Omental fat pad (tissue), 4 donors: ENCODE measurements at places on chromosomes 12 and 14. TPM values are rescaled to one million over a fixed set of nuclear protein-coding genes. Genes with fewer than 3 reads are reported as not detected.

VAMP1 gene
- 9.6 TPM for total RNA-seq

SLC25A47 gene
- total RNA-seq = not detected

KLRF1 gene
- not detected for total RNA-seq

KCNC2 gene
- total RNA-seq = not detected

SALL2 gene
- total RNA-seq = 1.7 TPM

VRTN gene
- total RNA-seq = not detected

ITGB7 gene
- total RNA-seq = 2.8 TPM

LMO3 gene
- 169 TPM for total RNA-seq

CCNB1IP1 gene
- 39.3 TPM for total RNA-seq

KCNJ8 gene
- total RNA-seq = 32.5 TPM

PKP2 gene
- total RNA-seq = 17.2 TPM

LRP1-AS gene
- not detected for total RNA-seq

LIN7A gene
- total RNA-seq = 16.2 TPM

TCL1B gene
- total RNA-seq = not detected

PTPN21 gene
- 19.7 TPM for total RNA-seq

SERPINA9 gene
- total RNA-seq = not detected

PAPOLA gene
- total RNA-seq = 169 TPM

DNAJC22 gene
- total RNA-seq = 1.8 TPM

SMCO3 gene
- not detected for total RNA-seq

SLCO1B1 gene
- total RNA-seq = not detected
